Glomerular endothelial cell (primary cell): ENCODE measurements at places on chromosomes 2 and 18. TPM values are rescaled to one million over a fixed set of nuclear protein-coding genes. Genes with fewer than 3 reads are reported as not detected.

The AQP12B gene
- not detected in 2 replicates for total RNA-seq

The KLHL30 gene
- total RNA-seq = 0.12 TPM in 1 of 2 replicates, not detected in the other

The SLC4A3 gene
- 2.0 TPM in 2 replicates for total RNA-seq

The C18orf63 gene
- not detected in 2 replicates for total RNA-seq

The ALPP gene
- total RNA-seq = not detected in 2 replicates

The SP140 gene
- total RNA-seq = 0.10 TPM in 1 of 2 replicates, not detected in the other

The C2orf72 gene
- total RNA-seq = 0.29 and 1.5 TPM in 2 replicates
